Retina (tissue), 1 donor: ENCODE measurements at places on chromosomes 6 and 20.

DNA sequence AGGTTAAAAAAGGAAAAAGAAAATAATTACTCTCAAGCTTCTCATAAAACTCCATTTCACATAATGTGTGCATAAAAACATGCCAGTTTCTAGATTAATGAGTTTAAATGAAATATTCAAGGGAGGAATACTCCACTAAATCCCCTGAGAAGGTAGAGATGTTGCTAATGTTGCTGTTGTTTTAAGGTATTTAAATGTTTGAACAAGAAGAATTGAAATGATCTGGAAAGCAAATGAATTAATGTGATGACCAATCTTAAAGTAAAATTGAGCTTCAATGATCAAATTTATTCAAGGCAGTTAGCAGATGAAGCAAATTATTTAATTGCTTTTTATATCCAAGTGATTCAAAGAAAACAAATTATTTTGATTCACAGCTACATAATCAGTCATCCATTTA lies 804.4 kb downstream of the EYS start:
- DNase-seq, result no peak

GRCh38 chr20:58647162-58647795 lies 3.8 kb upstream of the STX16 start:
- no peak for DNase-seq

DNA sequence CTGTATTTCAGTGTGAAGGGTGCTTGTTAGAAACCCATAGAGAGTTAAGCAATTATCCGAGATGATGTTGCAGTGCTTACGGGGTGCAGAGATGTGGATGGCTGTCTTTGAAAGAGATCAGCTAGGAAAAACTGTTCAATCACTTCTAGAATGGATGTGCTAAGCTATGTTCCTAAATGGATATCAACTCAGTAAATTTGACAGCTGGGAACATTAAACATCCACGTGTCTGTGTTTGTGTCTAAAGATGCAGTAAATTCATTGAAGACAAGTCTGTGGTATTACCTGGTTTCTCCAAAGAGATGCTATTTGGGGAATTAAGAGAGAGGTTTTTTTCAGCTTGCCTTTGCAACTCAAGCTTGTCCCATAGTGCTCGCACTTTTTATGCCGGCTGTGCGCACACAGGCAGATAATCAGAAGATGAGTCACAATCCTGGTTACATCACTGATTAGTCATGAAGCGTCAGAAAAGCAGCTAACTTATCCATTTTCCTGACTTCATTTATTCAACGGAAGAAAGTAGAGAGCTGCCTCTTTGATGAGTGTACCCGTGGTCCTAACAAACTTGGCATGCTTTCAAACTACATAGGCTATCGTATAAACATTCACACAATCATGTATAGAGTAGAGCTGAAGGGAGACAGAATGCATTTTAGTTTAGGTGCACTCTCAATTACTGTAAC lies 691.7 kb upstream of the SLC35B3 start:
- DNase-seq, result no peak

- peak; percentile 77 for DNase-seq
Measured at GRCh38 chr20:38806855-38807655, 1.6 kb downstream of the PPP1R16B start.

DNA sequence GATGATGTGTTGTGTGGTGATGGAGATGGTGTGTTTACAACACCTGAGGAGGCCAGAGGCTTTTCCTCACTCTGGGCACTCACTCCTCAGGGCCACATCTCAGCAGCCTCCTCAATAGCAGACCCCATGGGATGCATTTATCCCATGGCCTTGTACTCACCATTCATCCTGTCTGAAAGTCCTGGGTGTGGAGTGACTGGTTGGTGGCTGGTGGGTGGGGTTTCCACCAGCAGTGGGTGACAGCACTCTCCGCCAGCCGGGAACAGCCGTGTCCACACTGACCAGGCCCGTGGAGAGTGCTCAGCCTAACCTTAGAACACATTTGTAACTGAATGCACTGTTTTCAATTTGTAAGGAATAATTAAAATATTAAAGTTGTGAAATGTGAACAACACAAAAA lies 163.4 kb upstream of the AFDN start:
- no peak for DNase-seq

DNA sequence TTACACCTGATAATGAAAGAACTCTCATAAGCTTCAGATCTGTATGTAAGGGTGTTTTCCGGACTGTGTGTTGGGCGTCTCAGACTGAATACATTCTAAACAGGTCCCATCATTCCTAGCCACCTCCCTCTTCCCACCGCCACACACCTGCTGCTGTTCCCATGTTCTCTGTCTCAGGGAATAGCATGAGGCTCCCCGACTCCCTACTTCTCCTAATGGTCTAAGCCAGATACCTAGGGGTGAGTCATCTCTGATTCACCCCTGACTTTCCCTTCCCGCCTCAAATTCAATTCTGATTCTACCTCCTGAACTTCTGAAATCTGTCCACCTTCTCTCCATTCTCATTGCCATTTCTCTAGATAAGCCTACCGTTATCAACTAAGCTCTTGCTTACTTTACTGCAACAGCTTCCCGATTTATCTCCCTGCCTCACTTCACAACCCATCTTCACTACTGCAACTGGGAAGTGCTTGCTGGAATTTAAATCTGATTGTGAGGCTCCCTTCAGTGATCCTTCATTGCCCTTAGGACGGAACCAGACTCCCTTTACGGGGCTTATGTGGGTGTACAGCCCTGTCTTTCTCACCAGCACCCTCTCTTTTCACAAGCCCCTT lies 1.6 kb downstream of the TMEM14A start:
- no peak for DNase-seq
